CD8-positive, alpha-beta T cell (primary cell): ENCODE measurements at places on chromosomes 1 and 21.

DNA sequence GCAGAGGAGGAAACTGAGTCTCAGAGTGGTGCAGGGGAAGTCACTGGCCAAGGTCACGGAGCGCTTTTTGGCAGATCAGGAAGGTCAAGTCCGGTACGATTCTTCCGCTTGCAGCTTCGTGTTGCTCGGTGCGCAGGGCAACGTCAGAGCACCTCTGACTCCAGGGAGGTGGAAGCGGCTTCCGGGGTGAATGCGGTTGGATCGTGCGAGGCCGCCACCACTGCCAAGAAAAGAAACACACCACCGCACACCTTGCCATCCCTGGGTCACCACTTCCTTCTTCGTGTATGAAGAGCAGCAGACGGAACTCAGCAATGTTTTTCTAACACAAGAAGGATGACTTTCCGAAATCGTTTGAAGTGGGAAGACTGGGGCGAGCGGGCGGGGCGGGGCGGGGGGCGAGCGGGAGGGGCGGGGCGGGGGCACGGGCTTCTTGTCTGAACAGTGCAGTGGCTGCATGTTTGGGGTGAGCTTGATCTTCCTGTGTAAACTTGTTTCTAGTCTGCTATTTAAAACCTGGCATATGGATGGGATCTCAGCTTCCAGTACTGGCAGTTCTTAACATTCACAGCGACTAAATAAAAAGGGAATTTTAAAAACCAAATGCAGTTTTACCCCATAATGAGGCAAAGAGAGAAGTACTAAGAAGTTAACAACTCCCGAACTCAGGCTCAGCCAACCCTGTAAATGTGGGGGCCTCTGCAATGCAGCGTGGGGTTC lies 300.0 kb downstream of the RRAGC start:
- DNase-seq = peak; percentile 82

- peak; percentile 51 for DNase-seq
Observed at GRCh38 chr1:43453442-43454269, at the start of gene HYI. Gene HYI (minus strand): TSS chr1:43453931. CDS start chr1:43453793, 138 bp downstream.

DNA sequence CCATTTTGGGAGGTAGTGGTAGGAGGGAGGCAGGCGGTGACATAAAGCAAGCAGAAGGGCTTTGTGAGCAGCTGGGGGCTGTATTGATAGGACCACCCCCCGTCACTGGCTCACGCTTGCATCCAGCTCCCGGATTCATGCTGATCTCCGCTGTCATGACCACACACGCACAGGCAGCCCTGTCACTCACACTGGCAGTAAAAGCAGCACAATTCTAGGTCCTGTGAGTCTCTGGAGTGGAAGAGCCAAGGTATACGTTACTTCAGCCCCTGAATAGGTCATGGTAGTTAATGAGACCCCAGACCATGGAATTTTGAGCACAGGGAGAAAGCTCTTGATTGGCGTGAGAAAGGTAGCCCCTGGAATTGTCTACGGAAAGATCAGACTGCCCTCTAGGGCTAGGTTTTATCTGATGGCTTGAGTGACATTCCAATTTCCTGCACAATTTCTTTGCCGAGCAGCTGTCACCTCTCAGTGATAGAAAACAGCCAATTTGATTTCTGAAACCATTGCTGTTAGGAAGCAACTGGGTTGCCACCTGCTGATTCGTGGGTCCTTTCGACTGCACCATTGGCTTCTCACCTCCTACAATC lies 5.4 kb downstream of the OR2B11 start:
- DNase-seq = no peak

DNA sequence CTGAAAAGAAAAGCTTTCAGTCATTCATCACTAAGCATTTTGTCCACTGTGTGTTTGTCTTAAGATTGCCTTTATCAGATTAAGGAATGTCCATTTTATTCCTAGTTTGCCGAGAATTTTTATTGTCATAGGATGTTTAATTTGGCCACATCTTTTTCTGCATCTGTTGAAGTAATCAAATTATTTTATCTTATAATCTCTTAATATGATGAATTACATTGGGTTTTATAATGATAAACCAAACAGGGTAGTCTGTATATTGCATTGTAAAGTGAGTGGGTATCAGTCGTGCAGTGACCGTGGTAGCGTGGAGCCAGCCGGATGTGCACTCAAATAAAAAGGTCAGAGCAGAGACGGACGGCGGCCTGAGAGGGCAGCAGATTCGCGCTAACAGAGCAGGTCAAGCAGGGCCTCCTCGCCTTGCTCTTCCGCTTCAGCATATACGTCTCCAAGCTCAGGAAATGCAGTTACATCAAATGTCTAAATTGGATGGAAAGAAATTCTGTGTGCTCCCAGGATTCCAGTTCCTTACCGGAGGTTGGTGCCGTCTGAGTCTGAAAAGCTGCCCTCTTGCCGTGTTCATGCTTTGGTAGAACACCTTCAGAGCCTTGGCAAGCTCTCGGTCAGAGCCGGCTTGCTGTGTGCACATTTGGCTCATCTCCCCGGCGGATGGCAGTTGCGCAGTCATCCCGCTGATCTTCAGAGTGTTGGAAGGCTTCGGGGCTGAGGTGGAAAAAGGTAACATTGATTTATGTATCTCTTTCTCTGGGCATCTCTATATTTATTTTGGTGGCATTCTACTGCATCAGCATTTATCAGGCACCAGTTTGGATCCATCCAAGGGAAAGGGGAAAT lies 51.5 kb downstream of the SCCPDH start:
- no peak for DNase-seq

GRCh38 chr1:110085671-110086070 lies 15.2 kb upstream of the ALX3 start:
- no peak for DNase-seq
